Stimulated activated CD8-positive, alpha-beta memory T cell treated with anti-CD3 and anti-CD28 coated beads, Interleukin-15, amount 100 ng/mL, for 4 hours (primary cell): ENCODE measurements at places on chromosomes 4 and X.

DNA sequence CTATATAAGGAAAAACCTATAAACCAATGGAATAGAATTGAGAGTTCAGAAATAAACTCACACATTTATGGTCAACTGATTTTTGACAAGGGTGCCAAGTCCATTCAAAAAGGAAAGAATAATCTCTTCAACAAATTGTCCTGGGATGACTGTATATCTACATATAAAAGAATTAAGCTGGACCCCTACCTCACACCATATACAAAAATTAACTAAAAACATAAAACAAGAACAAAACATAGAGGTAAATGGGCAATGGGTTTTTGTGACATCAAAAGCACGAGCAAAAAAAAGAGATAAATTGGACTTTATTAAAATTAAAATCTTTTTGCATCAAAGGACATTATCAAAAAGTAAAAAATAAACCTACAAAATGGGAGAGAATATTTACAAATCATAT is 15.5 kb upstream of the EXOC1 start:
- DNase-seq, result no peak

DNA sequence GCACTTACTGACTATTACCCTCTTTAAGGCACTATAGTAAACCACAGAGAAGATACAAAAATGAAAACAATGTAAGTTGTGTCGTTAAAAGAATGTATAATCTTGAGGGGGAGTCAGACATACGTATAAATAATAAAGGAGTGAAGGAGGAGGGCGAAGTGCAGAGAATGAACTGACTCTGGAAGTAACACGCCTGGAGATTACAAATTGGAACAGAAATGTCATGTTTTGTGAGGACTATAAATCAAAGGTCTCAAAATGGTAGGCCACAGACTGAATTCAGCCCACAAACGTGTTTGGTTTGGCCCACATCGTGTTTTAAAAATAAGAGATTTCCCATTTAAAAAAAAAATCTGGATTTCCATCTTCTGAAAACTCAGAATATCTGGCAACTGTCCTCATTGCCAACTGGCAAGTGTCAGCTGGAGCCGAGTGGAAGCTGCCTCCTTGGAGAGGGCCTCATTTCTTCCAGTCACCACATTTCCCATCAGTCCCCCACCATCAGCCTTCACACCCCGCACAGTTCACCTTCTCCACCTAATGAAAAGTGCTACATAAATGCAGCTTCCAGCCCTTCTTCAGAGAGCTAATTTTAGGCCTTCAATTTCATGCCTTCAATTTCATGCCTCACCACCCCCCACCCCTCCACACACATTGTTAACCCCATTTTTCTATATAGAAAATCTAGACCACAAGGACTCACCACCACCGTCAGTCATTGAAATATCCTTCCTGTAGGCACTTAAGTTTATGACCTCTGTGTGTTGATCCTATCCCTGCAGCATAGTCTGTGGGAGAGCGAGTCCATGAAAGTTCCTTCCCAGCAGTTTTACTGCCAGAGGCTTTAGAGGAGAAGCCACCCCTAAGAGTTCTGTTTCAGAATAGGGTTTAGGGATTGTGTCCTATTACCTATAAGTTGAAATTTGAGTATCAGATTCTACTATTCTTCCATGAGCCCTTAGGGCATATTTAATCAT is 32.0 kb upstream of the COL25A1 start:
- no peak for DNase-seq

- no peak for DNase-seq
Measured at GRCh38 chrX:154409222-154409871, at the start of gene DNASE1L1. Gene DNASE1L1 (minus strand): TSS chrX:154409254. CDS start chrX:154405568, 3,686 bp downstream.

DNA sequence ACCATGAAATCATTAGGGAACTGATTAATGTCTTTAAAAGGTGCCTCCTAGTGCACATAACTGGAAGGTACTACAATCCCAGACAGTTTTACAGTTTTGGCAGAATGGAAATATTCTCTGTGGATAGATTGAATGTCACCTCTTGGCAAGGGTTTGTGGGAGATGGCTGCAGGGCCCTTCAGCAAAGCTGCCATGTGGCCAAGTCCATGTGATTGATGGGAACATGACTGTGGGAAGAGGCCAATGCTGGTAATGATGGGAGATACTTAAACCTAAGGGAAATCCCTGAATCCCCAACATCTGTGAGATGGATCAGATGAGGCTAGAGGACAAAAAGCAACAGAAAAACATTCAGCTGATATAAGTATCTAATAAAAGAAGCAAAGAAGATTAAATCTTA is 493.7 kb downstream of the MAGEE1 start:
- DNase-seq, result no peak

DNA sequence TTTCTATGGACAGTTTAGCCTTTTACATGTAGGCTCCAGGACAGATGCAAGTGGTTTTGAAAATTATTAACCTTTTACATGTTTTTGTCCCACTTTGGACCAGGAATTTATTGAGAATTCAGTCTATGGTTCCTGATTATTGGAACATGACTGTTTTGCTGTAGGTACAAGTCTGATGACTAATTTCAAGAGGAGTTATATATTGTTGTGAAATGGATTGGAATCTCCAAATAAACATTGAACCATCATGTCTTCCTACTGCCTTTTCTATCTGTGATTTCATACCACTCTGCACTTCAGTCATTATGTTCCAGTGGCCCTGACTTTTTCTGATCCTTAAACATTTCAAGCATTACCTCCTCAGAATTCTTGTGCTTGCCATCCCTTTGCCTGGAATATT is 35.9 kb downstream of the TBC1D19 start:
- DNase-seq, result no peak

- DNase-seq, result no peak
Measured at GRCh38 chr4:61614231-61614630, 414.1 kb downstream of the ADGRL3 start.

DNA sequence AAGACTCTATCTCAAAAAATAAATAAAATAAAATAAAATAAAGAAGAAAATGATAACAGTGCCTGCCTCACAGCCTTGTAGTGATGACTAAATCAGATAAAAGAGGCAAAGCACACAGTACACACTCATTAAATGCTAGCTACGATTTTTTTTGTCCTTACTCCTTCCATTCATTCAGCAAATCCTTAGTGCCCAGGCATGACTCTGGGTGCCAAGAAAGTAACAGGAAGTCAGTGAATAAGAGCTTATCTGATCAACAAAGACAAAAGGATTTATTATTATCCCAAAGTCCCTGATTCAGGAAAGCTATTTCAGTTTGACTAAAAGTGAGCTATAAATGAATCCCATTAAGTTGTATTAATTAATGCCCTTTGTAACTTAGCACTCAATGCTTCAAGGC is 92.7 kb downstream of the SH3KBP1 start:
- DNase-seq, result no peak

- no peak for DNase-seq
Measured at GRCh38 chrX:106249706-106250379, 81.7 kb downstream of the PWWP3B start.

- DNase-seq, result no peak
Measured at GRCh38 chrX:6120329-6120728, 108.3 kb downstream of the NLGN4X start.

GRCh38 chr4:88010966-88011365 is 3.5 kb downstream of the PKD2 start:
- no peak for DNase-seq

DNA sequence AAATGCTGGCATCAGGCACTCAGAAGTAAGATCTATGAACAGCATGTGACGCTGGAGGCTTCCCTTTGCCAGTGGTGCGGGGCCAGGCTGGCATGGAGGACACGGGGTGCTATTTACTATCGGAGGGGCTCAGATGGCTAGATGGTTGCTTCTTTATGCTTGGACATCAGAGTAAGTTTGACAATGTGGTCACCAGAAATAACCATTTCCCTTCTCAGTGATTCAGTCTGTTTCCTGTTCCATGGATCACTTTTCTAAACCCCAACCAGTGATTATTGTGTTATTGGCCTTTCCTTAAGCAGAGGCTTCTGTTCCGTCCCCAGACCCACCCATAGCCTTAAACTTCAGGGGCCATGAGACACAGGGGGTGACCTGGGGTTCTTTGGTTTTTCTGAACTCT is 55.4 kb upstream of the DHX15 start:
- no peak for DNase-seq

GRCh38 chr4:1074077-1074476 is 39.3 kb downstream of the RNF212 start:
- DNase-seq, result no peak

DNA sequence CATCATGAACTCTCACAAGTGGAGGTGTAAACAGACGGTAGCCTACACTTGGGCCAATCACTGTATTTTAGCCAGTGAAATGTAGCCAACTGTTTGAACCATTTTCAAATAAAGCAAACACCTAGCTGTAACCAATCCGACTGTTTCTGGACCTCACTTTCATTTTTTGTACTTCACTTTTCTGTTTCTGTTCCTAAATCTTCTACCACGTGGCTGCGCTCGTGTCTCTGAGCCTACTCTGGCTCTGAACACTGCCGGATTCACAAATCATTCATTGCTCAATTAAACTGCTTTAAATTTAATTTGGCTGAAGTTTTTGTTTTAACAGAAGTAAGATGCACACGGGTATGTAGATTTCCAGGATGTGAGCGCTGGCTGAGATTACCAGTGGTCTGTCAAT is 319.1 kb downstream of the RAPGEF2 start:
- DNase-seq, result no peak

- no peak for DNase-seq
Measured at GRCh38 chrX:139647597-139647996, 60.4 kb downstream of the MCF2 start.

- DNase-seq, result no peak
Measured at GRCh38 chrX:84735025-84735424, 232.8 kb upstream of the HDX start.

- DNase-seq, result no peak
Measured at GRCh38 chr4:24103434-24104157, 213.7 kb upstream of the PPARGC1A start.

- no peak for DNase-seq
Measured at GRCh38 chr4:101993002-101993841, 202.7 kb downstream of the BANK1 start.

DNA sequence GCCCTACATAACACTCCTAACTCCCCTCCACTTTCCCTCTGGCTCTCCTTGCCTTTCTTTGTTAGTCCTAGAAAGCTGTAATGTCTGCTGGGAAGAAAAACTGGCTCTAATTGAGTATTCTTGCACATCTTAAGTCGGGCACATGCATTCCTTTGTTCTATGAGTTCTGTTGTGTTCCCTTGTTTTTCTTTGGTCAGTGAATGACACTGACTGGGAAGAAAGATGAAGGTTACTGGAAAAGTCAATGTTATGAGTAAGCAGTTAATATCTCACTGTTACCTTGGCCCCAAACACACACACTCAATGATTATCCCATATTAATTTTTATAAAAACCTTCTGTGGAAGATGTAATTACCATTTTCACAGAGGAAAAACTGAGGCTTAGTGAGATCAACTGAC is 215.9 kb downstream of the SOWAHB start:
- no peak for DNase-seq

- peak; percentile 28 for DNase-seq
Measured at GRCh38 chr4:42627885-42628646, 28.8 kb downstream of the ATP8A1 start.

- DNase-seq, result no peak
Measured at GRCh38 chrX:12951595-12951975, 23.3 kb upstream of the TMSB4X start.

- no peak for DNase-seq
Measured at GRCh38 chr4:154186035-154186434, 305.6 kb downstream of the DCHS2 start.

- DNase-seq, result no peak
Measured at GRCh38 chr4:4837316-4837715, 22.1 kb upstream of the MSX1 start.
